Frontal cortex (tissue), 4 donors: ENCODE measurements at places on chromosomes 7 and 10. TPM values are rescaled to one million over a fixed set of nuclear protein-coding genes. Genes with fewer than 3 reads are reported as not detected.

The GIMAP1 gene
- total RNA-seq: 0.82 TPM

The OR2A5 gene
- total RNA-seq: not detected

The GJC3 gene
- 0.41 TPM for total RNA-seq

The FRMPD2 gene
- total RNA-seq: 3.3 TPM

The HILPDA gene
- 26.9 TPM for total RNA-seq

The ZNF239 gene
- 27.3 TPM for total RNA-seq

The NEUROG3 gene
- total RNA-seq: not detected

The GPR141 gene
- not detected for total RNA-seq

The COL1A2 gene
- 84.4 TPM for total RNA-seq

The CALY gene
- 8.2 TPM for total RNA-seq

The DGKI gene
- total RNA-seq: 98.6 TPM

The GCK gene
- 6.5 TPM for total RNA-seq

The GTPBP10 gene
- 24.1 TPM for total RNA-seq
